ENCODE measurements at places on chromosomes 2 and 18.

GRCh38 chr2:79832511-79833234, 319.8 kb downstream of the CTNNA2 start:
- no peak for DNase-seq

- no peak for DNase-seq
Measured at GRCh38 chr2:1654696-1655374, 89.5 kb downstream of the PXDN start.

- no peak for DNase-seq
Measured at GRCh38 chr18:3874125-3874524, 424.2 kb downstream of the TGIF1 start.

DNA sequence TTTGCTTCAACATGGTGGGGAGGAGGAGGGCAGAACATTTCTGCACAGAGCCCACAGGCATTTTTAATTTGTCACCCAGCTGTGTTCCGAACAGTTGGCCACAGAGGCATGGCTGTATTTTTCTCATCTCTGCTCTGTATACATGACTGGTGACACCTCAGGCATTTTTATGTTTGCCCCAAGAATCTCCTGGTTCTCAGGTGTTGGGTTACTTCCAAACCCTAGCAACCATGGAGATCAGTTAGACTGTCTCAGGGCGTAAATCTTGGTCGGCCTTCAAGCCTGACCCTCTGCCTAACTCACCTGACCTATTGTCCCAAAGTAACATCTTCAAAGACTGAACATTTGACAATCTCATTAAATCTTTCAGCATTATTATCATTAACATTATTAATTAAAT, 100.0 kb downstream of the ABCA12 start:
- DNase-seq, result no peak

GRCh38 chr18:39886136-39886535, 2068.9 kb upstream of the PIK3C3 start:
- no peak for DNase-seq

DNA sequence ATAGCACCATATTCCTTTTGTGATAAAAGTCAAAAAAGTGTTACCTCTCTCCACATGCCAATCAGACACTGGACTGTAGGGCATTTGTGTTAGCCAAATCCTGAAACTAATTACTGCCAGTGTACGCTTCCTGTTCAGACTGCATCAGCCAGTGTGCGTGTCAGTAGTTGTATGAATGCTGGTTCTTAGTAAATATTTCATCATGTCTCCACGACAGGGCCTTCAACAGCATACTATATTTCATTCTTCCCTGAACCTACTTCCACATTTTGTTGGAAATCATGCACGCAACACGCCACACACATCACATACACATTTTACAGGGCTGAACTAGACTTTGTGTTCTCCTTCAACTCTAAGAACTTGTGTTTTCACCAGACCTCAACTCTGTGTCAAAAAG, 77.5 kb downstream of the EPB41L3 start:
- DNase-seq, result no peak

DNA sequence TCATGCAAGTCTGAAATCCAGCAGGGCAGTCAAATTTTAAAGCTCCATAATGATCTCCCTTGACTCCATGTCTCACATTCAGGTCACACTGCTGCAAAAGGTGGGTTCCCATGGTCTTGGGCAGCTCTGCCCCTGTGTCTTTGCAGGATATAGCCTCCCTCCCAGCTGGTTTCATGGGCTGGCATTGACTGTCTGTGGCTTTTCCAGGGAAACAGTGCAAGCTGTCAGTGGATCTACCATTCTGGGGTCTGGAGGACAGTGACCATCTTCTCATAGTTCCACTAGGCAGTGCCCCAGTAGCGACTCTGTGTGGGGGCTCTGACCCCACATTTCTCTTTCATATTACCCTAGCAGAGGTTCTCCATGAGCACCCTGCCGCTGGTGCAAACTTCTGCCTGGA, 220.6 kb upstream of the COPS8 start:
- DNase-seq, result no peak

DNA sequence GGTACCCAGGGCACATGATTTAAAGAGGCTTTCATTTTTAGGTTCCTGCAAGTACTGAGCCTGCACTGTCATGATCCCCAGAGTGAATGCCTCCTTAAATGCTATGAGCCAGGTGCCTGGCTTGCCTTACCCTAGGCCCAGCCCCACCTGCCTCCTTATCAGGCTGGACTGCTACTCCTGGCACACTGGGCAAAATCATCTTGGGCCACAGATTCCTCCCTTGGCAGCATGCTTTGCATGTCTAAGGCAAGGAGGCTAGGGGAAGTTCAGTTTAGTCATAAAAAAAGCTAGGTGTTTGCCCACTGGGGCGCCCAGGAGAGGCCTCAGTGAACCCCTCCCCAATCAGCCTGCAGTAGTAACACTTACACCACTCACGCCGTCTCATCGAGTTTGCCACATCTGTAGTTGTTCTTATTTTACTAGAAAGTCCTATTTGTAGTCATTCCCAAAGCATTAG, 45.1 kb downstream of the LBH start:
- DNase-seq, result no peak

DNA sequence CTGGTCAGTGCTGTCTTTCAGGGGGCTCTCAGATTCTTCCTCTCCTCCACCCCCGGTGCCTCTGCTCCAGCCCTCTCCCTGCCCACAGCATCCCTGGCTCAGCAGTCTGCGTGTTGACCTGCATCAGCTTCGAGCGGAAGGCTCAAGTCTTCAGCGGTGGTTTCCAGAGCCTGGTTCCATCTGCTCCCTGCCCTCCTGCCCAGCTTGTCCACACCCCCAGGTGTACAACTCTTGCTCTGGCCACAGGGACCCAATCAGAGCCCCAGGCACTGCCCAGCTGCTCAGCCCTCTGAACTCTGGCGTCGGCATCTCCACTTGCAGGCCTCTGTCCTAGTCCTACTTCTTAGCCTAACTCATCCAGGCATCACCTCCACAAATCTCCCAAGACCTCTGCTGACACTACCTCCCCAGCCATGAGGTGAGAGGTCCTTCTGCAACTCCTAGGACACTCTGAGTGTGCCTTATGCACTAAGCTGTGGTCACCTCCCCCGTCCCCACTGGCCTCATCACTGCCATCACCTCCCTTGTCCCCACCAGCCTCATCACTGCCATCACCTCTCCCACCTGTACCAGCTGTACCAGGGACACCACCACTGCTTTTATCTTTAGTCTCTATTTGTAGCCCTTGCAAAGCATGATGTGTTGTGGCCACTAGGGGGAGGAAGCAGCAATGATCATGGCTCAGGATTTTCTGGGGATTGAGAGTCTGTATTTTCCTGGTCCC, 60.9 kb downstream of the EDAR start:
- no peak for DNase-seq

DNA sequence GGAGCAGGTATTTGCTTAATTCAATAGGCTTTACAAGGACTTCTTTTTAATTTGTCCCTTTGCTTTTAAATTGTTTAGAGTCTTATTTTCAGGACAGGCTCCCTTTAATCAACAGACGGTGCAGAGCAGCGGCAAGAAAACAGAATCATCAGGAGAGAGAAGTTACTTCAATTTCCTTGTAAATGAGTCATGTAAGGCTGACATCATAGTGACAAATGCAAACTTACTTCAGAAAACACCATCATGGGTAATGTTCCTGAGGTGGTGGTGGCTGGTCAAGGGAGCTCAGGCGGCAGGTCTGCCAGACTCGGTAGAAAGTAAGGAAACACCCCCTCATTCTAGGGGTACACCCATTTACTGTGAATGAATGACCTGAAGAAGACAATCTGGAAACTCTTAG, 395.1 kb downstream of the FBXO15 start:
- no peak for DNase-seq

GRCh38 chr2:28322981-28323396, 69.7 kb upstream of the FOSL2 start:
- DNase-seq, result no peak

DNA sequence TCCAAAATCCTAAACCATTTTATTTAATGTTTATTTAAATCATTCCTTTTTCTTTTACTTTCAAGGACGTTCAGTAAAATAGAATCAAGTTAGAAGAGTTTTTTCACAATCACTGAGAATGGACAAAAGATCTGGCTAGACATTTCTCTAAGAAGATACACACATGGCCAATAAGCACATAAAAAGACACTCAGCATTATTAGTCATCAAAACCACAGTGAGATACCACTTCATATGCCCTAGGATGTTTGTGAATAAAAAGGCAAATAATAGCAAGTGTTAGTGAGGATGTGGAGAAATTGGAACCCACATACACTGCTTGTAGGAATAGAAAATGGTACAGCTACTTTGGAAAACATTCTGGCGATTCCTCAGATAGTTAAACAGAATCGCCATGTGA, 76.1 kb downstream of the RHBDD1 start:
- no peak for DNase-seq

DNA sequence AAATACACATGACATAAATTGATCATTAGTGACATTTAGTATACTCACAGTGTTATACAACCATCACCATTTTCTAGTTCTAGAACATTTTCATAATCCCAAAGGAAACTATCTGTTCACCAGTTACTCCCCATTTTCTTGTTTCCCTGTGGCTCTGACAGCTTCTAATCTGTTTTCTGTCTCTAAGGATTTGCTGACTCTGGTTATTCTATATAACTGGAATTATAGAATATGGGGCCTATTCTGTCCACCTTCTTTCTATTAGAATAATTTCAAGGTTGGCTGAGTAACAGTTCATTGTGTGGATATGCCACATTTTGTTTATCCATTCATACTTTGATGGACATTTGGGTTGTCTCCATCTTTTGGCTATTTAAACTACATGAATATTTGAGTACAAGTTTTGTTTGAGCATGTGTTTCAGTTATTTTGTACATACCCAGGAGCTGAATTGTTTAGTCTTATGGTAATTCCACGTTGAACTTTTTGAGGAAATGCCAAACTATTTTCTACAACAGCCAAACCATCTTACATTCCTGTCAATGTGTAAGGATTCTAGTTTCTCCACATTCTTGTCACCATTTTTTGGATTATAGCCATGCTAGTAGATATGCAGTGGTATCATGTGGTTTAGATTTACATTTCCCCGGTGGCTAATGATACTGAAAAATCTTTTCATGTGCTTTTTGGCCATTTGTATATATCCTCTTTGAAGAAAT, 20.5 kb downstream of the KIAA1328 start:
- no peak for DNase-seq
